ENCODE measurements at places on chromosomes 5 and 9.
A peak's percentile ranks its signal among the peaks of the same experiment; 100 is the strongest.

DNA sequence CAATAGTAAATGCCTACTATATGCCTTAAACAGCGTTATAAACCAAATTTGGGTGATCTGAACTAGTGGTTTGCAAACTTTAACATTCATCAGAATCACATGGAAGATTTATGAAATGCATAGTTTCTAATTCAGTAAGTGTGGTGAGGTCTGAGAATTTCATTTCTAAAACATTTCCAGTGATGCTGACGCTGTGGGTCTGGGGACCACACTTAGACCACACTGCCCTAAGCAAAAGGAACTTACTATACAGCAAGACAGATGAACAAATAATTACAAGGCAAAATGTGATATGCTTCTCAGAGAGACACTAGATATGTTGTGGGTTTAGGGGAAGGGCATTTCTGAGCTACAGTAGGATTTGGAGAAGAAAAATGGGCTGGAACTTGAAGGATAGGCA, 72.6 kb downstream of the OXCT1 start:
- no peak for DNase-seq

DNA sequence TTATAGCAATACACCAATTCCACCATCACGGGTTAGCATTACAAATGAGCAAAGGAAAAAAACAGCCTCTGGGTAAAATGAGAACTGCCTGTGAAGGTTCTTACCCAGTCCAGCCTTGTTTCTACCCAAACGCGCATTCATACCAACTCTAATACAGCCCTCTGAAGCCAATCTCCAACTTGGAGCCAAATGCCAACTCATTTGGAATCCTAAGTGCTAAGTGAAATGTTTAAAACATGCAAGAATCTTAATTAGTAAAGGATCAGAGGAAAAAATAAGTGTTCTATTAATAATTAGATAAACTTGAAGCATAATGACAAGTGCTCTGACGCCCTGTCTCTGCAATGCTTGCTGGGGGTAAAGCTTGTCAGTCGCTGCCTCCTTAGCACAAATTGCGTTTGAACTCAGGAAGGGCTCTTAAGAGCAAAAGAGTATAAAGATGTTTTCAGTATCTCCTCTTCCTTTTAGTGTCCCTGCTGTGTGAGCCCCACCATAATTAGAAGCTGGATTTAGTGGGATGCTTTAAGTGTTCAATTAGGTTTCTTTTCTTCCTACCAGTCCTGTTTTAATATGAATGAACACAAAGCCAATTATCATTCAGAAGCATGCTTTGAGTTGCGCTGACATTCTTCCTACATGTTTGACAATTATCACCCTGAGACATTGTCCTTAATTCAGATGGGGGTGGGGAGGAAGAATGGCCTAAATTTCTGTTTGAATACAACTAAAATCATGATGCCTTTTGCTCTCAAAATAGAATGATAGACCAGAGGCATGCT, 537.6 kb downstream of the DTWD2 start:
- DNase-seq: no peak

DNA sequence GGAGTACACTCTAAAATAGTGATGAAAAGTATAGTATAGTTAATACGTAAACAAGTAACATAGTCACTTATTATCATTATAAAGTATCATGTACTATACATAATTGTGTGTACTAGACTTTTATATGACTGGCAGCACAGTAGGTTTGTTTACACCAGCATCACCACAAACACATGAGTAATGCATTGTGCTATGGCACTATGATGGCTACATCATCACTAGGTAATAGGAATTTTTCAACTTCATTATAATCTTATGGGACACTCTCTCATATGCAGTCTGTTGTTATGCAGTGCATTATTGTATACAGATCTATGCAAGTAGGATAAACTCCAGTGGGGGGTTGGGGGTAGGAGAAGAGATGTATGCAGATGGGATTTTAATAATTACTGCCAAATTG, 52.7 kb upstream of the ELL2 start:
- no peak for DNase-seq

GRCh38 chr9:77882294-77882693, 149.3 kb downstream of the GNAQ start:
- DNase-seq: no peak

- DNase-seq: no peak
Observed at GRCh38 chr5:181131514-181131913, 545 bp upstream of the OR2V1 start.

DNA sequence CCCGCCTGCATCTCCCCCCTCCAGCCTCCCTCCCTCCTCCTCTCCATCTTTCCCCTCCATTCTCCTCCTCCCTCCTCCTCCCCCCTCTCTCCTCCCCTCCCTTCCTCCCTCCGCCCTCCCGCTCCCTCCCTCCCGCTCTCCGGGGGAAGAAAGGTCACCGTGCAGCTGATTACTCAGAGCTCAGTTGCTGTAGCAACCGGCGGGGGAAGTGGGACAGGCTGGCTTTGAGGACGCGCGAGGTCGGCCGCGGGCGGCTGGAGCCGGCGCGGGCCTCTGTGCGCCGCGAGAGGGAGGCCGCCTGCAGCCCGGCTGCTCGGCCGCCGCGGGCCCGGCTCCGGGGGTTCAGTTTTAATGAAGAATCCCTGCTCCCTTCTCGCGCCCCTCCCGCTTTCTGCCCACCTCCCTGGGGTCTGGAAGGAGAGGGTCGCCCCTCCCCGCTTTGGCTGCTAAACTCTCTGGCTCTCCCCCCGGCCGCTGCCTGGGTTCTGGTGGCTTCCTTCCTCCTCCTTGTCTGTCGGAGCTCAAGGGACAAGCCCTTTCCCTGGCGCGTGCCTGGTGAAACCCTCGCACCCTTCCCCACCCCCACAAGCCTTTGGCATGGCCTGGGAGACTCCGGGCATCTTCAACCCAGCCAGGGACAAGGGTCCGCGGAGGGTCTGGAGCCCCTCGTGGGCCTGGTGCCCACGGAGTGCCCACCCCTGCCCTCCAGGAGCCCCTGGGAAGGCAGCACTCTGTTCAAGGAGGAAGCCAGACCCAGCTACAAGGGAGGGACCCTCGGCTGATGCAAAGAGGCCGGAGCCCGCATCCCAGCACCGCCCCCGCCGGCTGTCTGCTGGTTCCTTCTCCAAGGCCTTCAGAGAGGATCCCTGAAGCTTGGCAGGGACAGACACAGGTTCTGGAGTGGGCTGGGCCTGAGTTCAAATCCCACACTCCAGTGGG, 160.3 kb downstream of the C9orf50 start:
- peak; percentile 91 for DNase-seq

GRCh38 chr5:73687357-73687756, 61.4 kb downstream of the ARHGEF28 start:
- no peak for DNase-seq

DNA sequence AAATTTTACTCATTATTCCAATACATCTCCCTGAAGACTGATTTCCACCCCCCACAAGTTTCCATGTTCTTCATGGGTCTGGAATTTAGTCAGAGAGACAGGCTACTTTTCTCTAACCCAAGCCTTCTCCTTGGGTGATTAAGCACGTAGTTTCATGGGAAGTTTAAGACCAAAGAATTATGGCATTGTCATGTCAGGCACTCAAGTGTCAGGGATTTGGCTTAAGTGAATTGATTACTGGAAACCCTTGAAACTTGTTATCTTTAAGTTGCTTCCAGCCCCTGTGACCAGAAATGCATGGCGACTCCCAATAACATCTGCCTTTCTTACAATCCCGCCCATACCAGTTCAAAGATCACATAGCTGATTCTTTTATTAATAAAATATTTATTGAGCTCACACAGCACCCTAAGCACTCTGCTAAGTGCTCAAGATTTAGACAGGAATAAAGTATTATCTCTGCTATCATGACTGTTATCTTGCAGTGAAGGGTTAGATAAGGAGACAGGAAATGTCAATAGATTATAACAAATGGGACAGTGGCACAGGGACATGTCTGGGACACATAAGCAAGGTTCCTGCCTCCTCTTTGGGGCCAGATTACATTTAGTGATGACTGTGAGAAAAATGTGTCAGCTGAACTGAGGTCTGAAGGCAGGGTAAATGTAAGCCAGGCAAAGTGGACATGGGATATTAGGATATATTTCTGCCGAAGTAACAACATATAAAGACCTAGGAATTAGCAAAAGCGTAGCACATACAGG, 241.2 kb upstream of the TNC start:
- DNase-seq: no peak

- DNase-seq: no peak
Observed at GRCh38 chr5:55929020-55929799, 65.6 kb downstream of the IL6ST start.

DNA sequence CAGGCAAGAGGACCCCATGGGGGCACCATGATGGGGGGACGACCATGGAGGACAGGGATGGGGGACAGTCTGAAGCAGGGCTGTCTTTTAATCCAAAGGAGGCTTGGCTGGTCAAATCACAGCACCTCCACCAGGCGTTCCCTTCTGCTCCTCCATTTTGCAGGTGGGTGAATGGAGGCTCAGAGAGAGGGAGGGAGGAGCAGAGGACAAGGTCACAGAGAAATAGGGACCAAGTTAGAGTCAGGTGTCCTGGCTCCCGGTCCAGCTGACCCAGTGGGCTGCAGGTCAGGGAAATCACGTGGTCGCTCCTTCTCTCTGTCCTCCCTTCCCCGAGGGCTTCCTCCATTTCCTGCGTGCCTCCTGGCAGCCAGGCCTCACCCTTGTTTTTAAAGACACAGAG, 156.4 kb upstream of the SMIM23 start:
- no peak for DNase-seq

DNA sequence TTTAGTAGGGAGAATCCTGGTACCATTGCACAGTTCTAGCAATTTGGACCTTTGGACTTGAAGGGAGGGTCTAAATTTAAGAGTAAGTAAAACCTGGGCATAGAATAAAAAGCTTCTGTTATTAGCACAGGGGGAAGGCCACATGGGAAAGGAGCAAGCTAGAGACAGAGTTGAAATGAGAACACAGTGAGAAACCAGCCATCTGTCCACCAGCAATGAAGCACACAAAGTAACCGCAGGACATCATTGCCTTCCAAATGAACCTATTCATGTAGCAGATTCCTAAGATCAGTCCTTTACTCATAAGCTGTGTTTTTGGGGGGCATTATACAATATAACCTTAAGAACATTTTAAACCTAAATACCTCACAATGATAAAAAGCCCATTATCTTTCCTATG, 407.4 kb downstream of the HCN1 start:
- no peak for DNase-seq

DNA sequence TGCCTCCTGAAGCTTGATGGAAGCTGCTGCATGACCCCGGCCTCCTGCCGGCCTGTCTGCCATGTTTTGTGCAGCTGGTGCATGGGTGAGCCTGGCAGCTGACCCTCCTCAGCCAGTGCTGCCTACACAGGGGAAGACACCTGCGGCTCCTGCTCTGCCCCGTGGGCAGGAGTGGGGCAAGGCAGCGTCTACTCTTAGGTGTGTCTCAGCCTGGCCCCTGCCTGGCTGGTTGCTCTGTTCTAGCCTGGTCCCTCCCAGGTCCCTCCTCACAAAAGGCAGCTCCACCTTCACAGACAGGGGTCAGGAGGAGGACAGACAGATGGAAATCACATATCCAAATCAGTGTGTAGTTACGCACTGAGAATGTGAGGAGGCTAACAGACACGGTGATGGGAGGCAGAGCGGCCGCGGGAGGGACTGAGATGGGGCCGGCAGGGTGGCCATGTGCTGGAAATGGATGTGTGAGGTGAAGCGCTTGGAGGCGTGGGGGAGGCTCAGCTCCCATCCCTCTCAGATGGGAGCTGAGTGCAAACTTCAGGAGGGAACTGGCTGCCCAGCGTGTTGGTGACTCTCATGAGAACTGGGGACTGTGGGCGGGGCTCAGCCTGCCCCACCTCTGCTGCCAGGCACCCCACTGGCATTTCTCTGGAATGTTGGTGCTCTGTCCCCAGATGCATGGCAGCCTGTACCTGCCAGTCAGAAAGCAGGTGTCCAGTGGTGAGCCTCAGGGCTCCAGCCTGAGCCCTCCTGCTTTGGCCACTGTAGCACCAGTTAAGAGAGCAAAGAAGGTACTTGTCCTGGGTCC, 43.4 kb downstream of the PPARGC1B start:
- DNase-seq: no peak

DNA sequence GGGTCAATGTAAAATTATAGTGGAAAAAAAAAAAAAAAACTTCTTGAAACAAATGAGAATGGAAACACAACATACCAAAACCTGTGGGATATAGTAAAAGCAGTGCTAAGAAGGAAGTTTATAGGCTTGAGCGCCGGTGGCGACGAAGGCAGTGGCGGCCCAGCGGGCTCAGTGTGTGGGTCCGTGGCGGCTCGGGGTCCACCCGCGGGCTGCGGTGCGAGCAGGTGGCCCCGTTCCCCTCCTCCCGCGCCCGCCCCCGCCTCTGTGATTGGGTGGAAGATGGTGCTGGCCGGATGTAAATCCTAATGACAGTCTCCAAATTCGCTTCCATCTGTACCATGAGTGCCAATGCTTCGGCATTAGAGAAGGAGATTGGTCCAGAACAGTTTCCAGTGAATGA, 57.5 kb upstream of the TLX3 start:
- no peak for DNase-seq

DNA sequence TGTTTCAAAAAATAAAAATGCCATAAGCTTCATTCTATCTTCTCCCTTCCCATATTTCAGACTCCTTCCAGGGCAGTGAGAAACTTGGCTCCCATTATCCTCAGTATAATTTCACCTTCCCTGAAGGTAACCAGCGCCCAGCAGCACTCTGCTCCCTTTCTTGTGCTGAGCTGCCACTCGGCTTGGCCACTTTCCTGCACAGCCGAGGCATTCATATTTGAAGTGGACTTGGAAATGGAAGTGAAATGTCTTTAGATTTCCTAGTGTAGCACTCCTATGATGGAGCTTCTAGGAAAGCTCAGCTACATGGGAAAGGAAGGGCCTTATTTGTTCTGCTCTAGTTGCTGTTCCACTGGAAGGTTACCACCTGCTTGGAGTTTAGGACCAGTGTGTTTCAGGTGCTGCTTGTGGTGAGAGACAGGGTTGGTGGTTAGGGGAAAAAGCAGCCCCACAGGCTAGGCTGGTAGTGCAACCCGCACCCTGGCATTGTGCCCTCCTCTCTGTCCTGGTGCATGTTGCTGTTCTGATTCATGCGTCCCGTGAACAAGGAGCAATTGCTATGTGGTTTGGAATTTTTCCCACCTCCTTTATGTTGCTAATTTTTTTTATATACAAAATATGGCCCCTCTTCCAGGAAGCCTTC, 53.8 kb downstream of the RAD23B start:
- DNase-seq: peak; percentile 95

GRCh38 chr5:132868754-132869153, 2.3 kb downstream of the UQCRQ start:
- no peak for DNase-seq

DNA sequence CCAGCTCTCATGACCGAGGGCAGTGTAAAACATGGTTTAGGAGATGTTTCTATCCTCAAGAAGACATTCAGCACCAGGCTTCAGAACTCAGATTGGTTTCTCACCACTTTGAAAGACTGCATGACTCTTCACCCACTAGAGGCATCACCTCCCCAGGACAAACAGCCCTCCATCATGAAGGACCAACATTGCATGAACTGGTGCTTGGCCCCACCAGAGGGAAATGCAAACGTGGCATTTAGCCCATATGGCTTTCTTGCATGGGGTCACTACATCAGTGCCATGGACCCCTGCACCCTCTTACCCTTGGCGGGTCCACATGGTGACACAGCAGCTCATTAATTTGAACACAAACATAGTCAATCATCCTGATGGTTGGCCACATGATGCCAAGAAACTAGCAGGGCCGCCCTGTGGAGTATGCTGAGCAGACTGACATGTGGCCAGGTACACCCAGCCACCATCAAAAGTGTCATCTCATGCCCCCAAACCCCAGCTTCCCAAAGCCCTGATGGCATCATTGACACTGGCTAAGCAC, 129.5 kb upstream of the FSTL4 start:
- no peak for DNase-seq

Data from T47D (cell line).